Cortex of kidney (tissue), 1 donor: ENCODE measurements at places on chromosomes 5 and 9.

GRCh38 chr9:98043915-98044314 lies 12.6 kb upstream of the NANS start:
- DNase-seq = no peak

GRCh38 chr5:107900721-107901120 lies 230.0 kb upstream of the EFNA5 start:
- DNase-seq = no peak

DNA sequence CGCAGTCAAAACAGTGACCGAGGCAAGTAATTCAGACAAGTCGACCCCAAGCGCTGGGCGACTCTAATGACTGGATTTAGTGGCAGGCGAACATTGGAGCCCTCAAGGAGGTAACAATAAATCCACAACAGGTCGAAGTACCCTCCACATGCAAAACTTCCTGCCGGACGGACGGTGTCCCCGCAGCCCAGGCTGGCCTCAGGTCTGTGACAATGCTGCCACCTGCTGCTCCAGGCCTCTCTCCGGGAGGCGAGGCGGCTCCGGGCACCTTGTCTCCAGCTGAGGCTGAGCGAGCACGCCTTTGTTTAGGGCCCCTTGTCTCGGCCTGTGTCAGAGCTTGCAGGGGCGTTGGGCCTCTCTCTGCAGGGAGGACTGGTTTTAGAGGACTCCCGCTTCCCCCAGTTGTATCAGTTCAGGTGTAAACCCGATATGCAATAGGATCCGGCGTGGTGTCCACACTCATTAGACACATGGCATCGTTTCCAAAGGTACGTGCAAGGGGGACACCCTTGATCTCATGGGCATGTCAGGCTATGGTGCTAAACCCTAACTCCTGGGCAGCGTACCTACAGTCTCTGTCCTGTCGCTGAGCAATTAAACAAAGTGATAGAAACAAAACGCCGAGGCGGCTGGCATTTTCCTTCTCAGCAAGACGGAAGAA lies 628.0 kb upstream of the ADAMTS16 start:
- DNase-seq = no peak

DNA sequence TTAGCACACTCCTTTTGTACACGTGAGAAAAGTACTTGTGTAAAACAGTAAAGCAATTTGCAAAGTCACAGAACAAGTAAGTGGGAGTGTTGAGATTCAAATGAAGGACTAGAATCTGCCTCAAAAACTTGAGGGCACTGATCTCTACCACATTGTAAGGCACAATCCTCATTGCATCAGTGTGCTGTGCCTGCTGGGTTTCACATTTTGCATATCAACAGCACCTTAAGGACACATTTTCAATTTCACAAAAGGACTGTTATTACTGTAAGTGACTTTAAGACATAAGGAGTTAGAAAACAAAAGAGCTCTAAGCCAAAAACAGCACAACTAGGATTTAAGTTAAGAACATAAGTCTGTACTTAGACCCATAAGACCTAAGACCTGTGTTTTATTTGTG lies 44.7 kb upstream of the HK3 start:
- no peak for DNase-seq

DNA sequence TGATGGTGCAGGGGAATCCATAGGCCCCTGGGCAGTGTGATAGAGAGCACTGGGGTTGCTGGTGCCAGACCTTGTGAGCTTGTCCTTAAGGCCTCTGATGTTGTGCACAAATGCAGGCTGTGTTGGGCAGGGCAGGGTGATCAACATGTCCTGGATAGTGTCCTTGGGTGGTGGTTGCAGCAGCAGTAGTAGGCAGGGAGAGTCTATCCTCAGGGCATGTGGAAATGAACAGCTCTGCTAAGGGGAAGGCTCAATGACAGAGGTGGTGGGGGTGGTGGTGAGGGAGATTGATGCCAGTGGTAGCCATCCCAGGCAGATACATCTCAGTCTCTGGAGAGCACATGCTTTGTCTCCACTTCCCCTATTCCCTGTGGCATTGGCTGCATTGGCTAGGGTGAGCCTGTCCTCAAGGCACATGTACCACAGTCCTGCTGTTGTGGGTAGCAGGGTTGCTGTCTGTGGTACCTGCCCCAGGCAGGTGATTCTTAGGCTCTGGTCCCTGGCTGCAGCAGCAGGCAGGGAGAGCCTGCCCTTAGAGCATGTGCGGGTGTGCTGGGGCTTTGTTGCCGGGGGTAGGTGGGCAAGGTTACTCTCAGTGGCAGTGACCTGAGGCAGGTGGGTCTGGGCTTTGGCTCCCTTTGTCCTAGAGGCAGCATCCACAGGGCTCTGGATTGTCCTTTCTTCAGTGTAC lies 111.1 kb downstream of the WDR70 start:
- DNase-seq = no peak

- DNase-seq = no peak
These were observed 21.0 kb upstream of the MRNIP start for GRCh38 chr5:179879690-179880010.

- DNase-seq = no peak
These were observed 65.8 kb upstream of the UNC5A start for GRCh38 chr5:176744584-176744965.

DNA sequence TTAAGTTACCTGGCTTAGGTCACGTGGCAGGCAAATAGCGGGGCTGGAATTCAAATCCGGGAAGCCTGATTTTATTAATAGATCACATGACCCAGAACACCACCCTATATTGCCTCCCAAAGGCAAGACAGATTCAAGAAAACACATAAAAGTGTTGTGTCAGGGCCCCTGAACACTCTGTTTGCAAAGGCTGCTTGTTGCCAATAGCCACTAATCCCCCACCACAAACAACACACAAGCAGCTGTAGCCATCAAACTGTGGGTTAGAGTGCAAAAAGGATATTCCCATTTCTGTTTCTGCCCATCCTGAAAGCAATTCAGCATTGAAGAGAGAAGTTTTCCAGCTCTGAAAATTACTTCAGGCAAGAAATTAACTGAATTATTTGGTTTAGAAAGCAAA lies 358.9 kb upstream of the RFX3 start:
- DNase-seq = no peak

DNA sequence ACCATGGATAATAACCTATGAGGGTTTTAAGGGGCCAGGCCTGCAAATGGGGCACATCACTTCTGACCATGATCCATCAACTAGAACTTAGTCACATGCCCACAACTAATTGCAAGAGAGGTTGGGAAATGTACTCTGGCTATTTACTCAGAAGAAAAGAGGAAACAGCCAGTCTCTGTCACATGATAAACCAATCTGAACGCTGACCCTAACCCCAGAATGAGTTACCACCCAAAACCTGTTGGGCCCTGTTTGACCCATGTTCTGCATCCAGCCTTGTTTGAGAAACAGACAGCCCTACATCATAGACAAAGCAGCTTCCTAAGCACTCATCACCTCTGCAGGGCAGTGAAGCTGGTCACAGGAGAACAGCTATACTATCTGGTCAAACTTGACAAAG lies 5.8 kb downstream of the MACROH2A1 start:
- no peak for DNase-seq
